ENCODE measurements at places on chromosomes 12 and 14.

DNA sequence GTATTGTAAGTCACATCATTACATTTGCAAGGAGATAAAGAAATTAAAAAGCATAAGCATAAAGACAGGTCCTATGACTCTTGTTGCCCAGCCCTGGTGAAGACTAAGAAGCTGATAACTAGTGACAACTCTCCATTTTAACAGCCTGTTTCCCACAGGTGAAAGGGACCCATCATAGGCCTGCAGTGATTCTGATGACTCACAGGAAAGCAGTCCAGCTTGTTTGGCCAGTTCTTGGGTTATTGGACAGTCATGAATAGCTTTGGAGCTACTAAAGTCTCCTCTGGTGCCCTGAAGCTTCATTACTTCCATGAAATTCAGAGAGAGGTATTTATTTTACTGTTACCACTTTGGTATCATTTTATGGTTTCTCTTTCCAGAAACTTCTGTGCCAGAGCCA lies 55.5 kb upstream of the DYRK2 start:
- DNase-seq, result no peak

GRCh38 chr14:102933618-102934231 lies 11.3 kb downstream of the AMN start:
- DNase-seq, result no peak

DNA sequence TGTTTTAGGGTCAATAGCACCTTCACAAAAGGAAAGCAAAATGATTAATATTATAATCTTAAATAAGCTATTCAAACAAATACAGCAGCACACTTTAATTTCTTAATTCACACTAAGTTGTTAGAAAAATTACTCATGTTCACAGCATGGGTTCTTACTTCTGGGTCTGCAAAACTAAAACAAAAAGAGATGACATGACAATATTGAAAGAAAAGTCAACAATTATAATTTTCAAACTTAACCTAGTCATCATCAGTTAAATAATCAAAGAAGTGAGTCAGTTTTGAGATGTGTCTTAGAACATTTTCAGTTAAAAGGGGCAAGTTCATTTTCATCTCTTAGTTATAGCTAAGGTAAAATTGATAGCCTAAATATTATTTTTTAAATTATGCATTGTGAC lies 47.7 kb upstream of the RMST start:
- DNase-seq, result no peak

DNA sequence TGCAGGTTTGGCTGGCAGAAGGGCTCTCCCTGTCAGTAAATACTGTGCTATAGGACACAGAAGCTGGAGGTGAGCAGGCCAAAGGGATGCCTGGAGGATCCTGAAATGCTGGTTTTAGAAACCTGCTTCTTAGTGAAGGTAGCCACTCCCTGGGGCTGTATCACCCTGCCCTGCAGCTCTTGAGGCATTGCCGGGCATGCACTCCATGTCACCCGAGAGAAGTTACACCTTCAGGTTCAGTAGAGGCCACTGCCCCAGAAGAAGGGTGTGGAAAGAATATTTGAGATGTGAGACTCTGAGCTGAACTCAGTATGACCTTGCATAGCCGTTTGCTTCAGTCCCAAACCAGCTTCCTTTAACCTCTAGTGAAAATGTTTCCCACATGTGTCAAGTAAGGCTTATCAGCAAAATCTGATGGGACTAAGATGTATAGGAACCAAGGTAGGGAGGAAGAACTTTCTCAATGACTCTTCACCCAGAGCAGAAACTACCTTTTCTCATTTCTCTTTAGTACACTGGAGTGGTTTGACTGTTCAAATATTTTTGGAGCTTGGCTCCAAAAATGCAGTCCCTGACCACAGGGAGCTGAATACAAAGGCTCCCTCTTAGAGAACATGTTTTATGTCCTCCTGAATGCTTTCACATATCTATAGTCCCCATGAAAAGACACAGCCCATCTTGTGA lies 164.5 kb upstream of the DYRK2 start:
- DNase-seq, result no peak

- no peak for DNase-seq
Measured at GRCh38 chr14:26124896-26125438, 472.9 kb downstream of the NOVA1 start.

DNA sequence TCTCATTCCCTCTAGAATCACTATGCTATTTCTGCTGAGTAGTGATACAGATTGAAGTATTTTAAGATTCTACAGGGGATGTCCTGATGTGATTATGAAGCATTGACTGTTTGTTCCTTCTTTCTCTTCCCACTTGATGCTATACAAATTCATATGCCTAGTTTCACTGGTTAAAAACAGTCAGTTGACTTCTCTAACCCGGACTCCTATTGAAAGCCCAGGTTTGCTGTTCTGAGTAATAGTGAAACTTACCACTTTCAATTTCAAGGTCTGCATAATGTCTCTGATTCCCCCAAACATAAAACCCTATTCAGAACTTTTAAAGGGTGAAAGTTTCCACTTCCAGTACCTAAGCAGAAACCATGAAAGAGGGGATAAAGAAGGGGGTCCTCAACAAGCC lies 117.7 kb upstream of the RPL10L start:
- DNase-seq, result no peak

DNA sequence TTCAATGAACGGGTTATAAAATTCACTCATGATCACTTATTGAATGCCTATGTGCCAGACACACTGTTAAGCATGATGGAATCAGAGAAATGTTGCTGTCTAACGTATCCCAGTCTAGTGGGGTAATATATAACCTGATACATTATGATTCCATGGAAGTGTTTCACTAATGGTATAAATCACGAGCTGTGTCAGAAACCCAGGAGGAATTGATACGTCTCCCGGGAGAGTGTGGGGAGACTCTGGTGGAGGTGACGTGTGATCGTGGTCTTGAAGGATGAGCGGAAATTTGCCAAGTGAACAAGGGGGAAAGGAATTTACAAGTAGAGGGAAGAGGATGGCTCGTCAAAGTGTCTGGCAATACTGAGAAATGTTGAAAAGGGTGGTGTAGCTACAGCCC lies 26.5 kb downstream of the MANSC1 start:
- DNase-seq, result no peak

DNA sequence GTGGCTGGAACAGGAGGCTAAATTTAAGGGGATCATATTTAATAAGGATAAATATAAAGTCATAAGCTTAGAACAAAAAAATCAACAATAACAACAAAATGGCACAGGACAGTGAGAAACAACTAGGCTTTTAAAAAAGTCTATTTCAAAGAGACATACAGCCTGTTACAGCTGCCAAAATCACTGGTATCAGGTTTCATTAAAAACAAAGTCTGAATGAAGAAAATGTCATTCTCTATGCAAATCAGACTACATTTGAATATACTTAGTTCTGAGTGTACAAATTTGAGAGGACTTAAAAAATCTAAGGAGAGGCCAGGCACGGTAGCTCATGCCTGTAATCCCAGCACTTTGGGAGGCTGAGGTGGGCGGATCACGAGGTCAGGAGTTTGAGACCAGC lies 44.0 kb downstream of the TFCP2 start:
- DNase-seq, result no peak

- DNase-seq, result no peak
Measured at GRCh38 chr14:73613046-73613383, 698 bp downstream of the ACOT6 start.

GRCh38 chr14:68248481-68249255 lies 429.1 kb downstream of the RAD51B start:
- peak; percentile 27 for DNase-seq

- DNase-seq, result no peak
Measured at GRCh38 chr12:27946421-27946820, 26.1 kb downstream of the PTHLH start.

DNA sequence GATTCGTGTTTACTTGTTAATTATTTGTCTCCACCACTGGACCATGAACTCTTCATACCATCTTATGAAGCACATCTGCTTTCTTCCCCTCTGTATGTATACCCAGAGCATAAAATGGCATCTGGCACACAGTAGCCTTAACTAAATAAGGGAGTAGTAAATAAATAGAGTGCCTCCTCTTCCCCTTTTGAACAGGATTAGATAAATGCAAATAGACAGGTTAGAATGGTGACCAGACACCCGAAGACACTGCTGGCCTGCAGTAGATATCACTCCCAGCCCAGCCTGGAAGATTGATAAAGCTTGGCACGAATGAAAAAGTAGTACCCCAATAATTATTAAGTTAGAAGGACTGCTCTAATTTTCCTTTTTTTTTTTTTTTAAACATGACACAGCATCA lies 6.9 kb downstream of the GALNT4 start:
- no peak for DNase-seq

DNA sequence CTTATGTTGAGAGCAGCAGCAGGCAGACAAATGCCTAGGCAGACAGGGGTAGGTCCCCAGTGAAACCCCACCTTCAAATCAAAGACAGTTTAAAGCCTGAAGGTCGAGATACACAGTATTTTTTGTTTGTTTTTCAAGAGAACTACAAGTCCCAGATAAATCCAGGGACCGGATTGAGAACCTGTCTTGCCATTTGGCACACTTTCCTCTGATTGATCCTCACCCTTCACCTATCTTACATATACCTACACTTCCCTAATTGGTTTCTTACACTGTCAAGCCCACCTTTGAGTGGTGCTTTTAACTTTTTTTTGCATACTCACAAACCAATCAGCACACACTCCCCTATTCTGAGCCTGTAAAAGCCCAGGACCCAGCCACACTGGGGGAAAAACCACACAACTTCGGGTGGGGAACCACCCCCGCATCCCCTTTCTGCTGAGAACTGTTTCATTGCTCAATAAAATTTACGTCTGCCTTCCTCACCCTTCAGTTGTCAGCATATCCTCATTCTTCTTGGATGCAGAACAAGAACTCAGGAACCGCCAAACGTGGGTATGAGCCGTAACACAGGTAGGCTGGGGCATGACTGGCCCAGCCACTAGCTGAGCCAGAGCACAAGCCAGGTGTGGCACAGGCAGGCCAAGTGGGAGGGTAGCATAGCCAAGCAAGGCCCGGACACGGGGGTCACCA lies 11.1 kb downstream of the DICER1 start:
- DNase-seq, result no peak

- DNase-seq, result no peak
Measured at GRCh38 chr12:14138495-14138894, 157.1 kb upstream of the GRIN2B start.

GRCh38 chr12:128856791-128857078 lies 3.5 kb downstream of the GLT1D1 start:
- DNase-seq, result no peak

DNA sequence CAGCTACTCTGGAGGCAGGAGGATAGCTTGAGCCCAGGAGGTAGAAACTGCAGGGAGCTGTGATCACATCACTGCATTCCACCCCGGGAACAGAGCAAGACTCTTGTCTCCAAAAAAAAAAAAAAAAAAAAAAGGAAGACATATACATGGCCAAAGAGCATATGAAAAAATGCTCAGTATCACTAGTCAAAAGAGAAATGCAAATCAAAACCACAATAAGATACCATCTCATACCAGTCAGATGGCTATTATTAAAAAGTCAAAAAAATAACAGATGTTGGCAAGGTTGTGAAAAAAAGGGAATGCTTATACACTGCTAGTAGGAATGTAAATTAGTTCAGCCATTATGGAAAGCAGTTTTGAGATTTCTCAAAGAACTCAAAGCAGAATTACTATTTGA lies 174.8 kb upstream of the ATF7IP start:
- DNase-seq, result no peak

- no peak for DNase-seq
Measured at GRCh38 chr12:116551952-116552772, 7.0 kb upstream of the MAP1LC3B2 start.

DNA sequence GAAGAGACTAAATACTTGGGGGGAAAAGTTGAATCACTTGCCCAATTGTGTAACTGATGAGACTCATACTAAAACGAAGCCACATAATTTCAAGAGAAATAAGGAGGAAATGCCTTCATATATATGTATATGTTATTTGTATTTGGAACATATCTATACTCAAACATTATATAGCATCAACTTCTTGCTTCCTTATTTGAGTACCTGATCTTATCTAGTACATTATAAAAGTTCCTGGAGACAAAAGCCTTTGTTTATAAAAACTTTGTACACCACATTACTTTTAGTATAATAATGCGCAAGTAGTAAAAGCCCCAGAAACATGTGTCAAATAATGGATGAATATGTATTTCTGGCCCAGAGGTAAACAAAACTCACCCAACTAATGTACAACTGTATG lies 92.0 kb downstream of the SLC2A13 start:
- DNase-seq, result no peak

GRCh38 chr14:28754209-28754985 lies 12.2 kb upstream of the FOXG1 start:
- DNase-seq, result no peak

DNA sequence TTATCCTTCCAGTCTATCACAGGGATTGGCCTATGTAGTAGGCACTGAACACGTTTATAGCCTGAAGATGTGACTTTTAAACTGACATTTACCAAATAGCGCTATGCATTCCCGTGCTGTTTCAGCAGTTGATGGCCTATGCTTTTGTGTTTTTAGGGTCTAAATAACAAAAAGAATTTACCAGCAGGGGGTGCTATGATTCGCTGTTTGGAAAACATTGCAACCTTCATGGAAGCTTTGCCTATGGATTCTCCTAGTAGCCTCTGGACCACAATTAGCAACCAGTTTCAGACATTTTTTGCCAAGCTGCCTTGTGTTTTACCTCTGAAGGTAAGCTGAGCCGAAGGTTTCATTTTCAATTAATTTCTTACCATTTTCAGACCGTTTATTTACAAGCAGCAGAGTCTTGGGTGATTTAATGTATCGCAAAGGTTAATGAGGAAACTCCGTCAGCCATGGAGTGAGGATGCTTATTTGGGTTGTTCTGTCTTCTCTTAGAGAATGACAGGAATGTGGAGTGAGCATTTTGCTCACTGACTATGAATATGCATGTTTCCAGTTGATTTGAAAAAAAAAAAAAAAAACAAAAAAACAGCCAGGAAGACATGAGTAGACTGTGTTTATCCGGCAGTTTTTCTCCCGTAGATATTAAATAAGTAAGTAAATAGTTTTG lies 133.1 kb downstream of the PRIMA1 start:
- peak; percentile 54 for DNase-seq

- peak; percentile 27 for DNase-seq
Measured at GRCh38 chr12:21891751-21892217, 49.4 kb downstream of the ABCC9 start.

DNA sequence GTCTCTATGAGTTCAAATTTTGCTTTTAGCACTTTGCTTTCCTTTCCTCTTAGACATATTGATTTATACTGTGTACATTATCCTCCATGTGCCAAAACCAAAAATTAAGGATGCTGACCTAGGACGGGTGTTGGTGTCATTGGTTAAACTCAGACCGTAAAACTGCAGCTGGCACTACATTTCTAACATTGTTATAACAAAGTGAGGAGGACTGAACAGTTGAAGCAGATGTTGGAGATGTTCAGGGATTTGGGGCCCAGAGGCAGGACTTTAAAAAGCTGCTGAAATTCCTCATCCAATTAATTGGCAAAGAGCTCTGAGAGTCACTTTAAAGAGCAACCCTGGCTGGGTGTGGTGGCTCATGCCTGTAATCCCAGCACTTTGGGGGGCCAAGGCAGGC lies 72.4 kb downstream of the TMTC1 start:
- no peak for DNase-seq

- no peak for DNase-seq
Measured at GRCh38 chr12:98146487-98146886, 368.9 kb upstream of the TMPO start.

DNA sequence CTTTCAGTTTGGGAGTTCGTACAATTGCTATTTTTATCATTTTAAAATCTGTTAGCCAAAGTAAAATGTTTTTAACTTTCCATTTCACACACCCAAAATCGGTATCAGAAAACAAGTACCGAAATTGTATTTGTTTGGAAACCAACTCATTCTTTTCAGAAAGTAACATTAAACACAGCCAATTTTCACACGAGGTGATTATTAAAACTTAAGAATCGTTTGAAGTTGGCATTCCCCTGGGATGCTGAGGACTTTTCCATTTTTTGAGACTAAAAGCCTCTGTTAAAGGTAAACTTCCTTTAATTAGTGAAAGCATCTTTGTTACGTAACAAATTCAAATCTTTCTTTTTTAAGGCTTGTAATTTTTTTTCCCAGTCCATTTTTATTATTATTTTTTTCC lies 623.0 kb downstream of the VRK1 start:
- no peak for DNase-seq

Data from head of caudate nucleus (tissue), 42 donors.